HepG2 (cell line): ENCODE measurements at places on chromosomes 11 and 22. TPM values are rescaled to one million over a fixed set of nuclear protein-coding genes. Genes with fewer than 3 reads are reported as not detected.
A peak's percentile ranks its signal among the peaks of the same experiment; 100 is the strongest.

TMEM41B gene
- polyA plus RNA-seq: 48.1 and 48.4 TPM in 2 replicates

RBX1 gene
- 71.3 and 90.2 TPM in 2 replicates for polyA plus RNA-seq

TNNI2 gene
- 12.0 and 21.2 TPM in 2 replicates for polyA plus RNA-seq

ACRV1 gene
- polyA plus RNA-seq: 0.09 TPM in 1 of 2 replicates, not detected in the other

DNA sequence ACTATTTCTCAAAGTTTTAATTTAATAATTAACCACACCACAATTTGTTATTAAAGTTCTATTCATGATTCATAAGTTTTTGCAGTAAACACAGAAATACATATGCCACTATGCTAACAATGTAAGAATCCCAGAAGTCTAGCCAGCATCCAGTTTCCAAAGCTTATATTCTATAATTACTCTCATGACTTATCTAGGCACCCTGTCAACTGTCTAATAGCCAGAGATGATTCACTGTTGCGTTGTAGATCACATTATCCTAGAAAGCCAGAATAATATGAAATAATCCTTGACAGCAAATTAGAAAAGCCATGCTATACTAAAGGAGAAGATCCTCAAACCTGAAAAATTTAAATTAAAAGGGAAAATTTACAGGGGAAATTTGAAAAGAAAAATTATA is 141.0 kb downstream of the SOX6 start:
- no peaks in the 10 kb centered on the region for H3K36me3 ChIP-seq
- no peak overlapping the region for H3K4me3 ChIP-seq
- no peaks in the 10 kb centered on the region for H3K4me1 ChIP-seq
- DNase-seq: no peak

TTLL12 gene
- polyA plus RNA-seq: 11.9 and 16.9 TPM in 2 replicates

GRCh38 chr22:20324139-20324516 is 4.3 kb upstream of the DGCR6L start:
- no peaks in the 10 kb centered on the region for H3K27me3 ChIP-seq
- no peaks in the 10 kb centered on the region for H3K36me3 ChIP-seq
- DNase-seq: peak; percentile 0
- peaks cover 33% of the 10 kb centered on the region for H3K4me1 ChIP-seq
- no peak overlapping the region for H3K27ac ChIP-seq
- H3K4me3 ChIP-seq: no peak overlapping the region

GRCh38 chr11:39412117-39412516 is 2047.3 kb downstream of the LRRC4C start:
- no peaks in the 10 kb centered on the region for H3K4me1 ChIP-seq
- H3K4me3 ChIP-seq: no peak overlapping the region
- no peaks in the 10 kb centered on the region for H3K27me3 ChIP-seq

CD151 gene
- polyA plus RNA-seq: 197 and 287 TPM in 2 replicates

RAC2 gene
- 0.73 and 0.86 TPM in 2 replicates for polyA plus RNA-seq

- no peak overlapping the region for H3K4me3 ChIP-seq
- peaks cover 6% of the 10 kb centered on the region for H3K4me1 ChIP-seq
- no peaks in the 10 kb centered on the region for H3K36me3 ChIP-seq
- DNase-seq: no peak
Measured at GRCh38 chr11:68999093-68999747, 13.8 kb downstream of the MRGPRF start.

DNA sequence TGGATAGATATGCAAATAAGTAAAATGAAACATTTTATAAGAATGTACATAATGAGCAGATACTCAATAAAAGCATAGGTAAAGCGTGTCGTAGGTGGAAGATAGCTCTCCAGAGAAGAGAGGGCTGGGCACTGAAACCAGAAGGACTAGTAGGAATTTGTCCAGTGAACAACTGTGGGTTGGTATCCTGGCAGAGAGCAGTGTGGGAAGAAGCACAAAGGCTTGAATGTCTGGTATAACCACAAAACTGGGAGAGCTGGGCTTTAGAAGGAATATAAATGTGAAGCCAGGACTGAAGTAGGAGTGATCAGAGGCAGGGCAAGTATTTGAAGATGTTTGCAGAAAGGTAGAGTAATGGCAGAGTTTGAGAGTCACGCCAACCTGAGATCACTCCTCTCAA is 33.1 kb upstream of the CARD16 start:
- H3K27me3 ChIP-seq: no peaks in the 10 kb centered on the region
- no peak overlapping the region for H3K4me3 ChIP-seq
- H3K27ac ChIP-seq: no peak overlapping the region
- no peaks in the 10 kb centered on the region for H3K4me1 ChIP-seq
- no peak for DNase-seq

DNA sequence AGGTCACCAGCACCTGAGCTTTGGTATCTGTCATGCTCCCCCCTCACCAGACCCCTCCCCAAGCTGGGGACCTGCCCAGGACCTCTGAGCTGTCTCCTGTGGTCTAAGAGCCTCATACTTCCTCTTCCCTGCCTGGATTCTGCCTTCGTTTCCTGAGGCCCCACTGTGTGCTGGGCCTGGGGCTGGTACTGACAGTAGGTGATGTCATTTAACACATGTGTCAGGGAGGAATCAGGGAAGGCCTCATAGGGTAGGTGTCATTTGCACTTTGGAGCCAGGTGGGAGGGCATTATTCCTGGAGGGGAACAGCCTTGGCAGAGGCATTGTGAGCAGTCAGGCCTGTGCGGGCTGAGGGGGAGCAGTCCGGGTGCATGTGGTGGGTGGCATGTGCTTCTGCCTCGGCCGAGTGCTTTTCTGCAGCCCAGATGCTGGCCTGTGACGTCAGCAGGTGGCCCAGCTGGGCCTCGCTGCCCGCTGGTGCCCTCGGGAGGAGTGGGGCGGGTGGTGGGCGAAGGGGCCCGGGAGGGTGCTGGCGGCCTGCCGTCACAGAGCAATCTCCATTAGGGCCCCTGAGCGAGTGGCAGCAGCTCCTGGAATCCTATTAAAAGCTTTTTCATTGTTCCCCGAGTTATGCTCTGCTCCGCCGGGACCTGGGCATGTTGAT is 9.1 kb downstream of the FLRT1 start:
- no peak overlapping the region for H3K4me3 ChIP-seq
- peaks cover 43% of the 10 kb centered on the region for H3K4me1 ChIP-seq
- DNase-seq: peak; percentile 10
- H3K27ac ChIP-seq: no peak overlapping the region
- H3K27me3 ChIP-seq: no peaks in the 10 kb centered on the region
- H3K36me3 ChIP-seq: no peaks in the 10 kb centered on the region

DNA sequence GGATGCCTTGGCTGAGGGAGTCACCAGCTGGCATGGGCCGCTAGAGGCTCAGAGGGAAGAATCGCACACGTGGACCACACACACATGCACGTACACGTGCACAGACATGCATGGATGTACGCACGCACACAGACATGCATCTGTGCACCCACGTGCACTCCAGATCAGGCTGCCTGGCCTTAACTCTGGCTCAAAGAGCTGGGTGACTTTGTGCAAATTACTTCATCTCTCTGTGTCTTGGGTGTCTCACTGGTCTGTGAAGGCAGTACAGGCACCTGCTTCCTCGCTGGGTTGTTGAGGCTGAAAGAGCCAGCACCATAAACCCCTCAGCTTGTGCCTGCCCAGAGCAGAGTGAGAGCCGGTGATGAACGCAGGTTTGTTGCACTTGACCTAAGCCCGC is 28.7 kb downstream of the TMPRSS6 start:
- no peak overlapping the region for H3K4me3 ChIP-seq
- H3K27me3 ChIP-seq: no peaks in the 10 kb centered on the region
- DNase-seq: no peak
- no peak overlapping the region for H3K27ac ChIP-seq

- no peaks in the 10 kb centered on the region for H3K36me3 ChIP-seq
- no peaks in the 10 kb centered on the region for H3K4me1 ChIP-seq
- H3K27ac ChIP-seq: no peak overlapping the region
Measured at GRCh38 chr11:10401696-10402392, 53.2 kb upstream of the AMPD3 start.

DNA sequence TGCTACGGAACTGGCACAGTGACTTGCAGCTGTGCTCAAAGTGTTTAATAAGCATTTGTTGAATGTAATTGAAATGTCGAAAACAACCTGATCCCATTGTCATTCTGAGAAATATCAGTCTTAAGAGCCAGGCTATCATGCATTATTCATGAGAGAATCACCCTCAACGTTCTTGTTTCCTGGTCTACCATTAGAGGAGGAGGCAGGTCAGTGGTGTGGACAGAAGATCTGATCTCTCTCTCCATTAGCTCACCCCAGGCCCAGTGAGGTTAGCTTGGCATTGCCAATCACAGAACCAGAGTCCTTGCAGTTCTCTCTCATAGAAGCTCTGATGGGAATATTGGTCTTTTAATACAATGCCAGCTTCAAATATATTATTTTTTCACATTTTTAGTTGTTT is 121.1 kb upstream of the SPON1 start:
- no peaks in the 10 kb centered on the region for H3K36me3 ChIP-seq
- no peaks in the 10 kb centered on the region for H3K4me1 ChIP-seq
- no peak overlapping the region for H3K27ac ChIP-seq
- no peak for DNase-seq

XKR3 gene
- not detected in 2 replicates for polyA plus RNA-seq

IL18BP gene
- polyA plus RNA-seq: 12.6 and 12.8 TPM in 2 replicates

DNA sequence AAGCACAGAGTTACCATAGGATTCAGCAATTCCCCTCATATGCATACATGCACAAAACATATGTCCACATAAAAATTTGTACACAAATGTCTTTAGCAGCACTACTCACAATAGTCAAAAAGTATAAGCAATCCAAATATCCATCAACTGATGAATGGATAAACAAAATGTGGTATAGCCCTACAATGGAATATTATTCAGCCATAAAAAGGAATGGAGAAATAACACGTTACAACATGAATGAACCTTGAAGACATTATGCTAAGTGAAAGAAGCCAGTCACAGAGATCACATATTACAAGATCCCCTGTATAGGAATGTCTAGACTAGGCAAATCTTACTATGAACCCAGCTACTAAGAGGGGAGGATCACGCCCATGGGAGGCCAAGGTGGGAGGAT is 7.2 kb downstream of the PRR14L start:
- DNase-seq: no peak
- H3K36me3 ChIP-seq: peaks cover 10% of the 10 kb centered on the region; the same call in 2 of the 3 replicates
- H3K4me1 ChIP-seq: peaks cover 30% of the 10 kb centered on the region
- H3K27ac ChIP-seq: no peak overlapping the region
- no peak overlapping the region for H3K4me3 ChIP-seq

DNA sequence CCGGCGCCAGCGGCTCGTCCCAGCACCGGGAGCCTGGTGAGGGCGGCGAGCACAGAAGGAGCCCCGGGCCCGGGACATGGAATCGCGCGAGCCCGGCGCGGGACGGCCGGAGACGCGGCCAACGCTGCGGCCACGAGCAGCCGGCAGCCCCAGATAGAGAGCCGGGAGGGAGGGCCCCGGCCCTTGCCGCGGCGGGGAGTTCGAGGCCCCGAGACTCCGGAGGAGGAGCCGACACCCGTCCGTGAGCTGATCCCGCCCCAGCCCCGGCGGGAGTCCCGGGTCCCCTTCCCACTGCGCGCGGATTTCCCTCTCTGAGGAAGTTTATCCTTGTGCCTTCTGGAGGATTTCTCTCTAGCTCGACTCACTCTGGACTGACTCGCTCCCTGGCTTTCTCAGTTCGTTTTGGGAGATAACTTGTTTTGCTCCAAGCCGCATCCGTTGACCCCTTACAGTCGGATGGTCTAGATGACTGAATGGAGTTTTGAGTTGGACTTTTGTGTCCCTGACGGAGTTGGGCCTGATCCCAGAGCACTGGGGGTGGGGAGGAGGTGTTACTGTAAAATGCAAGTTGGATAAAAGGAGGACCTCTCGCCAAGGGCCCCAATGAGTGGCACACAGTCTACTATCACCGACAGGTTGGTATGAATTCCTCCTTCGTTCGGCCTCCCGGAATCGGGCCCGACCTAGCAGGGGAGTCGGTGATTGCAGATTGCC is 585 bp downstream of the ARHGEF12 start:
- DNase-seq: no peak
- H3K27me3 ChIP-seq: no peaks in the 10 kb centered on the region; the same call in 2 of the 3 replicates
- H3K4me1 ChIP-seq: peaks cover 38% of the 10 kb centered on the region

DNA sequence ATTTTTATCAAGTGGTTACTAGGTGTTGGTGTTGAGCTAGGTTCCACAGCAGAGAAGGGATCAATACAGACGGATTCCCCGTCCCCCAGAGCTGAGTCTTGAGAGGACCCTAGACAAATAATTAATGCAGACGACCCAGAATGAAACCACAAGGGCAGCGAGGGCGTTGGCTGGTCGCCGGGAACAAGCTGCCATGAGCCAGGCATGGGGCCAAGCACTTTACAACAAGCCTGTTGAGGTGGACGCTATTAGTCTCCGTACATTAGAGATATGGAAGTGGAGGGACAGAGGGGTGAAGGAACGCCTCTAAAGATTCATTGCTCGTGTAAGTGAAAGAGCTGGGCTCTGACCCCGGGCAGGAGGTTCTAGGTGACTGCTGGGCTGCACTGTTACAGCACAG is 77.1 kb upstream of the EIF3D start:
- H3K36me3 ChIP-seq: no peaks in the 10 kb centered on the region
- no peak overlapping the region for H3K27ac ChIP-seq
- no peak for DNase-seq
- H3K4me1 ChIP-seq: no peaks in the 10 kb centered on the region

MRGPRD gene
- polyA plus RNA-seq: not detected in 2 replicates
